ENCODE measurements at places on chromosomes 2 and 18.

DNA sequence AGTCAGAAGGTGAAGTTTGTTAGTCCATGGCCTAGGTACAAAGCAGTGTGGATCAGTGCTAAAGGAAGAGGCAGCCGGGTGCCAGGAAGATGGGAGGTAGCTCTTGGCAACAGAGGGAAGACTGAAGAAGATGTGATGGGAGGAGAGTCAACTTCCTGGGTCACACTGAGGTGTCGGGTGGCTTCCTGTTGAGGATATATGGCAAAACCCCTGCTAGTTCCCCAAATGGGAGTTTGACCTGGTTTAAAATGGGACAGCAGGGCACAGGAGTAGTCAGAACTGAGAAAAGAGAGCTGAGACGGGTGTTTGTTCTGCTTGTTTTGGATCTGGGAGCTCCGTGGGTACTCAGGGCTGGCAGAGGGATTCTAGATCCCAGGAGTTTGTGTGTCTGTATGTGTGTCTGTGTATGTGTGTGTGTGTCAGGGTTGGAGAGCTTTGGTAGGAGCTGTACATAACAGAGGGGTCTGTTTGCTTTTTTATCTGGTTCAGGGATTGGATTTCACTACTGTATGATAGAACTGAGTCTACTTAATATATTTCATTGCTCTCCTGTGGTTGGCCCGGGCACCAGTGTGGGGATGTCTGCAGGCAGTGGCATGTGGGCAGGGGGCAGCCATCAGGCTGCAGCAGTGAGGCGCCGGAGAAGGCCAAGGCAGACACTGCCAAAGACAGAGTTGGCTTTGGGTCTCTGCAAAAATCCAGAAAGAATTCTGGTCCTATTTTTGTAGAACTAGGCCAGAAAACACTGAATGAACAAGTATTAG is 17.1 kb downstream of the MXD1 start:
- DNase-seq: no peak

- DNase-seq: no peak
These were observed 79.6 kb downstream of the TPO start for GRCh38 chr2:1492711-1493430.

DNA sequence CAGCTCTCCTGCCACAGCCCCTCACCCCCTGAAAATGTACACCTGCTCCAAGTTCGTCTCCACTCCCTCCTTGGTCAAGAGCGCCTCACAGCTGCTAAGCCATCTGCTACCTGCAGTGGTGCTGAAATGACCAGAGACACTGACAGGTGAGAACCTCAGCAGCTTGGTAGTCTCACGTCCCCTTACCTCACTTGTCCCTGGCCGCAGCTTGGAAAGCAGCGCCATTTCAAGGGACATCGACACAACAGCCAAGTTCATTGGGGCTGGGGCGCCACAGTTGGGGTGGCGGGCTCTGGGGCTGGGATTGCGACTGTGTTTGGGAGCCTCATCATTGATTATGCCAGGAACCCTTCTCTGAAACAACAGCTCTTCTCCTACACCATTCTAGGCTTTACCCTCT is 47.5 kb downstream of the ANKRD44 start:
- DNase-seq: no peak

- no peak for DNase-seq
These were observed 15.5 kb downstream of the RND3 start for GRCh38 chr2:150471813-150472510.

GRCh38 chr2:239531456-239532241 is 130.8 kb upstream of the HDAC4 start:
- DNase-seq: no peak

DNA sequence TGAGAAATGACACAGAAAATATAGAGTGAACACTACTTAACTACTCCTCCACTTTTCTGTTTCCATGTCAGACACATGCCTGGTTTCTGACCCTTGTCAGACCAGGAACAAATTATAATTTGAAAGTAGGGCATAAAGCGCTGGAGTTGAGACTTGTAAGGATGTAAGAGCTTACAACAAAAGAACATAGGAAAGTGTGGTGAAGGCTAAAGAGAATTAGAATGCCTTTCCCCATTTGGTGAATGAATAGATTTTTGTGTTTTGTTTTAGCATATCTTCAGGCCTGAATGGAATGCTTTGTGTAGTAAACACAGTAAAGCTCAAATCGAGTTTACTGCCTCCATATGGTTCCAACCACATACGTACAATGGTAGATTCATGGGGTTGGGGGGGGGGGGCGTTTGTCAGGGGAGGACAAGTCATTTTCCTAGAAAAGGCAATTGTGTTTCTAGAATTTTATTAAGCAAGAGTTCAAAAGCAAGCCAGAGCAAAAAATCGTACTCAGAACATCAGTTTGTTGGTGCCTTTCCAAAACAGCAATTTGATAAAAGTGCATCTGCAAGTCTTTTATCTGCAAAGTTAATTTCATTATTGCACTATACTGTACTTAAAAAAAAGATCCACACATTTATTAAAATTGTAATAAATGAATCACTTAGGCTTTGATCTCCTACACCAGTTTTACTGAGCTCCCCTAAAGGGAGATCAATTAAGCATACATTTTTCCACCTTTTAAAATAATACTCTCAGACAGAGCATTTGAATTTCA is 30.9 kb downstream of the NRXN1 start:
- no peak for DNase-seq

- no peak for DNase-seq
These were observed 92.1 kb downstream of the TMEM18 start for GRCh38 chr2:584863-585823.

DNA sequence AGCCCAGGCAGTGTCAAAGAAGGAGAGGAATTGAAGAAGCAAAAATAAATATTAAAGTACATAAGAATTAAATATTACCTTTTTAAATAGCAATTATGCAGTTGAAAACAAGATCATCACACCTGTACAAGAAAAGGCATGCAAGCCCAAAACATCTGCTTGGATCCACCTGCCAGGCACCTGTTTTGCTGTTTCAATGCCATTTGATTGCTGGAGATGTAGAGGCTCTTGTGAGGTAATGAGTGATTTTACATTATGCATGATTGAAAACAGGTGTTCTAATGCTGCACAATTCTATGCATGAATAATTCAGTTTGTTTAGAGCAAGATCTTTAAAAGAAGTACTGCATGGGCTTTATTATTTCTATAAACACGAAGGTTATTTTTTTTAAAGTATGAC is 700.6 kb upstream of the ZEB2 start:
- DNase-seq: no peak

GRCh38 chr2:201345625-201346213 is 11.4 kb downstream of the FLACC1 start:
- no peak for DNase-seq

GRCh38 chr2:73561422-73561821 is 80.8 kb downstream of the NAT8 start:
- DNase-seq: no peak
